Caki2 (cell line): ENCODE measurements at places on chromosomes 16 and 17. TPM values are rescaled to one million over a fixed set of nuclear protein-coding genes. Genes with fewer than 3 reads are reported as not detected.

The INPP5K gene
- total RNA-seq: 24.8 and 33.3 TPM in 2 replicates

The SMIM36 gene
- not detected in 2 replicates for total RNA-seq

The SPN gene
- not detected in 2 replicates for total RNA-seq

The SOCS1 gene
- total RNA-seq: 2.8 and 12.7 TPM in 2 replicates

The UBE2G1 gene
- 23.6 and 25.7 TPM in 2 replicates for total RNA-seq

The ITGAX gene
- 9.7 and 18.6 TPM in 2 replicates for total RNA-seq

The DPEP3 gene
- total RNA-seq: not detected in 2 replicates

The PAQR4 gene
- 60.8 and 77.4 TPM in 2 replicates for total RNA-seq

The EVPLL gene
- total RNA-seq: not detected in 2 replicates

The ZNF750 gene
- total RNA-seq: not detected in 2 replicates

The TEKT5 gene
- total RNA-seq: not detected in 2 replicates

The KRT33B gene
- not detected in 2 replicates for total RNA-seq

The OTOP3 gene
- total RNA-seq: not detected in 2 replicates

The OTOP2 gene
- not detected in 2 replicates for total RNA-seq

The ITGAD gene
- total RNA-seq: not detected in 2 replicates

The FSCN2 gene
- 0.37 and 1.6 TPM in 2 replicates for total RNA-seq

The GGA2 gene
- 52.7 and 67.6 TPM in 2 replicates for total RNA-seq

The CDC6 gene
- total RNA-seq: 60.9 and 68.1 TPM in 2 replicates

The PIPOX gene
- 1.6 and 10.5 TPM in 2 replicates for total RNA-seq

The PRSS8 gene
- total RNA-seq: 2.9 and 4.4 TPM in 2 replicates

The SPEM3 gene
- total RNA-seq: not detected in 2 replicates

The C17orf67 gene
- 3.2 and 3.5 TPM in 2 replicates for total RNA-seq

The KRTAP4-4 gene
- total RNA-seq: not detected in 2 replicates

The APRT gene
- 262 and 321 TPM in 2 replicates for total RNA-seq

The GGT6 gene
- not detected in 2 replicates for total RNA-seq
